ENCODE measurements at places on chromosomes 16 and 17.

DNA sequence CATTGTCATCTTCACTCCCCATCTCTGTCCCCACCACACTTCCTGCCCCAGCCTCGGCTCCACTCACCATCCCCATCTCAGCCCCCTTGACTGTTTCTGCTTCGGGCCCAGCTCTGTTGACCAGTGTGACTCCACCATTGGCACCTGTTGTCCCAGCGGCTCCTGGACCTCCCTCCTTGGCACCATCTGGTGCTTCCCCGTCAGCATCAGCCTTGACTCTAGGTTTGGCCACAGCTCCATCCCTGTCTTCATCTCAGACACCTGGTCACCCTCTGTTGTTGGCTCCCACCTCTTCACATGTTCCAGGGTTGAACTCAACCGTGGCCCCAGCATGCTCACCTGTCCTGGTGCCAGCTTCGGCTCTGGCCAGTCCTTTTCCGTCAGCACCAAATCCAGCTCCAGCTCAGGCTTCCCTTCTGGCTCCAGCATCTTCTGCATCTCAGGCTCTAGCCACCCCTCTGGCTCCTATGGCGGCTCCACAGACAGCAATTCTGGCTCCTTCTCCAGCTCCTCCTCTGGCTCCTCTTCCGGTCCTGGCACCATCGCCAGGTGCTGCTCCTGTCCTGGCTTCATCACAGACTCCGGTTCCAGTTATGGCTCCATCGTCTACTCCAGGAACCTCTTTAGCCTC is 24.4 kb upstream of the PHKG2 start:
- no peak for DNase-seq

- no peak for DNase-seq
Observed at GRCh38 chr17:19303367-19303776, 59.2 kb downstream of the B9D1 start.

GRCh38 chr16:12160249-12160648 is 183.7 kb downstream of the SNX29 start:
- DNase-seq = no peak

DNA sequence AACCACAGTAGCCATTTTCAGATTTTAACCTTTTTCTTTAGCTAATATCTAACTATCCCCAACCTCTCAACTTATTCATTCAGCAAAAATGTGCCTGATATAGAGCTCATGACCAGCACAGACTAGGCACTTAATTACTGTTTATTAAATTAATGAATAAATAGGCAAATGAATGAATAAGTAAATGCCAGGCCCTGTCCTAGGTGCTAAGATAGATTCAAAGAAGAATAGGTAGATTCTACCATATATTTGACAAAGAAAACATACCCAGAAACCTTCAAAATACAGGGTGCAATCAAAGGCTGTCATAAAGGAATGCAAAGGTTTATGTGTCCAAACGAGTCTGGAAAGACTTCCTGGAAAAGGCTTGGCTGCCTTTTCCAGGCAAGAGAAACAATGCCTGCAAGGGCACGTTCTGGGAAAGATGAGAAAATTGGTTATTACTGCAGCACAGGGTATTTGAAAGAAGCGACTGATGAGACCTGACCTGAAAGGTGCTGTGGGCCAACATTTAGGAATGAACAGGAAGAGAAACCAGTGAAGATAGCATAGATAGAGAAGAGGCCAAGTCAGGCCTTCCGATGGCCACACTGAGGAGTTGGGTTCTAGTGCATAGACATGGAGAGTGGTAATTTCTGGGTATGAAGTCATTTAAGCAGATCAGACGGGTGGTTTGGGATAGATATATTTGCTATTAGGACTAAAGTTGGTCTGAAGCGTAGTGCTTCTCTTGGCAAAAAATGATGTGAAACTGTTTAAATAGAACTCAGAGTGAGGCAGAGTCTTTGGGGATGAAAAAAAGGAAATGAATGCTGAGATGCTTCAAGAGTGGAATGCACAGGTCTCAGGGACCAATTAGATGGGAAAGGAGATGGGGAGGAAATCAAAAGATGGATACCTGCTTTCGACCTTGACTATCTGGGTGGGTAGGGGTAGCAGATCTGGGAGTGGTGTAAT is 11.4 kb upstream of the CCL2 start:
- no peak for DNase-seq

DNA sequence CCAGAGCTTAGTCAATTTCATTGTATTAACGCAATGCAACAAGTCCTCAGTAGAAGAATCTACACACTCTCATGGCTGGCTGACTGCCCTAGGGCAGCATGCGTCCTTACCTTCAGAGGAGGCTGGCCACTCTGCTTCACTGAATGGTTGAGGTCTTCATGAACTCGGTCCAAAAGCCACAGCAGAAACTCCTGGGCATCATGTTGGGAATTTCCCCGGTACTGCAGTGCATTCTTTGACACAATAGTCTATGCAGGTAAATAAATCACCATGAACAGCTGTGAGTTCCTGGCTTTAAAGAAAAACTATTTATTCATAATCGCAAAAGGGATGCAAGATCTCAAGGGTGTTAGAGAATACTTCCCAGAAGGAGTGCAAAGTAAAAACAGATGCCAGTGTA is 41.3 kb downstream of the USP31 start:
- DNase-seq = no peak

- DNase-seq = no peak
Observed at GRCh38 chr16:67146523-67147357, 4.1 kb downstream of the B3GNT9 start.

GRCh38 chr17:10927712-10928111 is 89.8 kb upstream of the PIRT start:
- DNase-seq = no peak

- DNase-seq = no peak
Observed at GRCh38 chr16:49824593-49824992, 31.3 kb downstream of the ZNF423 start.

- no peak for DNase-seq
Observed at GRCh38 chr17:27868565-27868964, 24.6 kb downstream of the LYRM9 start.

DNA sequence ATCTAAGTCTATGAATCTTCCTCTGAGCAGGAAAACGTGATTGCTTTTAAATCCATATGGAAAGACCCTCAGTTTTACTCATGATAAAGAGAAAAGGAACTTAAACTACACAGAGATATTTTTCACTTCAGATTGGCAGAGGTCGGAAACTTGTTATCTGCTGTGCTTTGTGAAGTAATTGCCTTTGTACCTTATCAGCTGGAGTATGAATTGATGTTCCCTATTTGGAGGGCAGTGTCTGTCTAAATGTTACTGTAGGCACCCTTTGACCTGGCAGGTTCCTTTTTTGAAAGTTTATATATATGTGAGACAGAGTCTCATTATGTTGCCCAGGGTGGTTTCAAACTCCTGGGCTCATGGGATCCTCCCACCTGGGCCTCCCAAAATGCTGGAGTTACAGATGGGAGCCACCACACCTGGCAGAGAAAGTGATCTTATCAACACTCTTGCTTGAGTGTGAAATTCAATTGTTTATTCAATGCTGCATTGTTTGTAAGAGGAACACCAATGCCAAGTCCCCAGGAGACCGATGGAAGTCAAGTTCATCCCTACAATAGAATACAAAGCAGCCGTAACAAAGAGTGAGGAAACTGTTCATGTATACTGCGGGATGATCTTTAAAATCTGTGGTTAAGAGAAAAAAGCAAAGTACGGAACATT is 52.3 kb downstream of the ABCC1 start:
- DNase-seq = no peak

GRCh38 chr16:67235816-67236562 is 9.1 kb downstream of the TMEM208 start:
- DNase-seq = no peak

GRCh38 chr16:20803192-20803560 is 3.1 kb downstream of the ERI2 start:
- no peak for DNase-seq

DNA sequence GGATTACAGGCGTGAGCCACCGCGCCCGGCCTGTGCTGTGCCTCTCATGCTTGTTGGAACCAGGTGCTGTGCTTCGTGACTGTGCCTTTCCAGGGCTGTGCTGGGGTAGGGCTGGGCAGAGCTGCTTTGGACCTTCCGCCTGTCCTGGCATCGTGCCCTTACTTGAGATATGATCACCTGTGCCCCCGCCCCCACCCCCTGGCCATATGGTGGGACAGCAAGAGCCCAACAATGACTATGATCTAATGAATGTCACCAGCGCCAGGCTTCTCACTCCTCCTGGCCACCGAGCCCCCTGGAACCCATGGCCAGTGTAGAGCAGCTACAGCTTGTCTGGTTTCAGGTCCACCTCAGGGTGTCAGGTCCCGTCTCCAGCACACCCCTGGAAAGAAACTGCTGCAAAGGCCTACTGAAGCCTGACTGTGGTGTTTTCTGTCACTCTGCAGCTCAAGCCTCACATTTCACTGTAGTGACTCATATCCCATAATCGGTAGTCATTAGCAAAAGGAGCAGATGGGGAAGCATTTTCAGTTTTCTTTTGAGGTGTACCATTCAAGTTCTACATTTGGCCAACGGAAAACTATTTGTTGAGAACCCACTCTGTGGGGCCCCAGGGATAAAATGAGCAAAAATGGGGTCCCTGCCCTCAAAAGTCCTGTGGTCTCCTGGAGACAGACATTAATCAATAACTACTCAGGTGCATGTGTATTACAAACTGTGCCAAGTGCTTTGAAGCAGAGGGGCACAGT is 22.1 kb downstream of the FCSK start:
- DNase-seq = no peak

DNA sequence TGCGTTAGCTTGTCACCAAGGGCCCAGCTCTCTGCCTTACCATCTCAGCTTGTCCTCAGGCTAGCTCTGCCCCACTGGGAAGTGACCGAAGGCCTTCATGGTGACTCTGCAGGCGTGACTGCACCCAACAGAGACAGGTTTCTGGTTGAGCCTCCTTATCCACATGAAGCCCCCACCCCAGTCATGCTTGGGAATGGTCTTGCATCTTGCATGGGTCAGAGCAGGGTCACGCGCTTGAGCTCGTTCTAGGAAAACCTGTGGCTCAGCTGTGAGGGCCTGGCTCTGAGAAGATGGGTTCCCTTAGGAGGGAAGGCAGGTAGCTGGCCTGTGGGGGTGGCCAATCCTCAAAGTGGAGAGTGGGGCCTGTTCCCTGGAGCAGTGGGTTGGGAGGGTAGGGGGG is 122.8 kb downstream of the BANP start:
- DNase-seq = no peak

GRCh38 chr16:56370185-56370874 is 55.0 kb downstream of the AMFR start:
- no peak for DNase-seq

DNA sequence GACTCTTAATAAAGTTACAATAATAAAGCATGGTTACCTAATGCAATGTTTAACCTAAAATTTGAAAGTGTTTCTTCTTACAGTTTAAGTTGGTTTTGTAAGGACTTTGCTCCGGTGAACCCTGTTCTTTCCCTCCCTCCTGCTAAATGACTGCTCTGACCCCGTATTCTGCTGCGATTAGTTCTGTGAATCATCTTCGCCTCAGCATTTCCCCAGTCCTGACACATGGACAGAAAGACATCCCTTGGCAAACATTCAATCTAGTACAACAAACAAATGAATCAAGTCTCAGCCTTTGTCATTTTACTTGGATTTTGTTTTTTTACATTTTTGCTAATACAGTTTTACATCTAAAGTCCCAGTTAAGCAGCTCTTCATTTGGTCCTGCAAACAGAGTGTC is 15.4 kb downstream of the KCNJ2 start:
- DNase-seq = no peak

DNA sequence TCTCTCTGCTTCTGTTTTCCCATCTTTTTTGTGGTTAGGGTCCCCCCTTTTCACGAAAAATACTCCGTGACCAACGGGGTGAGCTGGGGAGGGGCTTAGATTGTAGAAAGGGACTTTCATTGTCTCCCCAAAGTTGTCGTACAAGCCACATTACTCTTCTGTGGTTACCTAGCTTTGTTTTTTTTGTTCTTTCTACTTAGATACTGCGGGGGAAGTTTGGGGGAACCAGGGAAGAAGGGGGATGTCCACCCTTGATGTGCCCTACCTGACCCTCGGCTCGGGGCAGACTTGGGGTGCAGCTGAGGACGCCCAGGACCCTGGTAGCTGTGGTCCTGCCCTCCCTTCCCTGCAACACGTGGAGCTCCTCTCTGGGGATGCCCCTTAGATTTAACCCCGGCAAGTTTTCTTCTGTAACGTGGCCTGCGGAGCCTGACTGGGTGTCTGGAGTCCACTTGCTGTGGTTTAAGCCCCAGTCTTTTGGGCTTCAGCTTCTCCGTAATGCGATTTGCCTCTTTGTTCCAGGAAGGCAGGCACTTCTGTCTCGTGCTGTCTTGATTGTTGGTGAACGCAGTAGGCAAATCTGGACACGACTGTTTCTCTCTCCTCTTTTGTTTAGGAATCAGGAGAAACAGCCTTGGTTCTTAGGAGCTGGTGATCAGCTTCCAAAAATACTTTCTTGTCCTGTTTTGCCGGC is 892 bp downstream of the ABCC1 start:
- no peak for DNase-seq

- DNase-seq = no peak
Observed at GRCh38 chr17:64920026-64920418, 744 bp upstream of the LRRC37A3 start.

GRCh38 chr16:16139806-16140205 is 83.5 kb downstream of the ABCC6 start:
- no peak for DNase-seq
